ENCODE measurements at places on chromosomes 11 and 22.
A peak's percentile ranks its signal among the peaks of the same experiment; 100 is the strongest.

- no peak for DNase-seq
These were observed 52.6 kb downstream of the SWAP70 start for GRCh38 chr11:9716275-9717039.

- no peak for DNase-seq
These were observed 86.1 kb downstream of the GRIA4 start for GRCh38 chr11:105696000-105696399.

GRCh38 chr11:117744471-117745150 is 52.4 kb downstream of the DSCAML1 start:
- DNase-seq = no peak

DNA sequence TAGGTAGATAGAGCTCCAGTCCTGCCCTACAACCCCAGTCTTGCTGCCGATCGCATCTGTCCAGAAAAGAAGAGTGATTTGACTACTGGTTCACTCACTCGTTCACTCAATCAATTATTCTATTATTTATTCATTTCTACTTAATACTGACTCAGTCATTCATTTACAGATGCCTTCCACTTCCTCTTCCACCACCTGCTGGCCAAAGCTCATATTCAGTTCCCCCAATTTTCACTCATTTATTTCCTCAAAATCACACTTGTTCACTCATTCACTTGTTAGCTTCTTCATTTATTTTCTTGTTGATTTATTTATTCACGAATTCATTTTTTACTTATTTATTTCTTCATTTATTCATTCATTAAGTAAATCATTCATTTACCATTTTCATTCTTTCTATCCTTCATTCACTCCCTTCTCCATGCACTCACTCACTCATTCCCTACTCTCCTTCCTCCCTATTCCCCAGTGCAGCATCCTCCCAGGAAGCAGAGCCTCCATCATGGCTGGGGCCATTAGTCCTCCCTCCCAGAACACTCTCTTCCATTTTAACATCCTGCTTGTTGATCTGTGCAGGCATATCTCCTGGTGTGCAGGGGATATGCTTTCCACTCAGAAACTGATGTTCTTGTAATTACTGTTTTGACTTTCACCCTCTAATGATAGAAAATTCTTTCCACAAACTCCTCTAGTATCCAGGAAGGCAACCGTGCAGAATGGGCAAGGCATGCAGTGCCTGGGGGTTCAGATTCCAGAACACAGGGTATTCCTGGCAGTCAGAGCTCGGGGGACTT is 281.0 kb downstream of the TENM4 start:
- no peak for DNase-seq

- no peak for DNase-seq
These were observed 798.4 kb upstream of the TENM4 start for GRCh38 chr11:80239217-80239616.

- peak; percentile 45 for DNase-seq
These were observed 7.2 kb downstream of the AHNAK start for GRCh38 chr11:62539238-62539925.

- DNase-seq = no peak
These were observed 7.8 kb downstream of the YPEL1 start for GRCh38 chr22:21727768-21728167.

- no peak for DNase-seq
These were observed 5.0 kb downstream of the FTH1 start for GRCh38 chr11:61962213-61963015.

- DNase-seq = no peak
These were observed 89.6 kb downstream of the C11orf87 start for GRCh38 chr11:109511598-109511997.

GRCh38 chr11:85748455-85748891 is 62.5 kb downstream of the SYTL2 start:
- DNase-seq = no peak

GRCh38 chr11:13717331-13717730 is 48.9 kb downstream of the FAR1 start:
- DNase-seq = no peak

GRCh38 chr11:13465909-13466371 is 2.9 kb upstream of the BTBD10 start:
- no peak for DNase-seq

GRCh38 chr22:39856588-39856987 is 37.0 kb downstream of the ENTHD1 start:
- no peak for DNase-seq

GRCh38 chr11:47233989-47234668 is 14.5 kb downstream of the ACP2 start:
- DNase-seq = no peak

- DNase-seq = no peak
These were observed 112.7 kb upstream of the OR4B1 start for GRCh38 chr11:48103621-48104567.

DNA sequence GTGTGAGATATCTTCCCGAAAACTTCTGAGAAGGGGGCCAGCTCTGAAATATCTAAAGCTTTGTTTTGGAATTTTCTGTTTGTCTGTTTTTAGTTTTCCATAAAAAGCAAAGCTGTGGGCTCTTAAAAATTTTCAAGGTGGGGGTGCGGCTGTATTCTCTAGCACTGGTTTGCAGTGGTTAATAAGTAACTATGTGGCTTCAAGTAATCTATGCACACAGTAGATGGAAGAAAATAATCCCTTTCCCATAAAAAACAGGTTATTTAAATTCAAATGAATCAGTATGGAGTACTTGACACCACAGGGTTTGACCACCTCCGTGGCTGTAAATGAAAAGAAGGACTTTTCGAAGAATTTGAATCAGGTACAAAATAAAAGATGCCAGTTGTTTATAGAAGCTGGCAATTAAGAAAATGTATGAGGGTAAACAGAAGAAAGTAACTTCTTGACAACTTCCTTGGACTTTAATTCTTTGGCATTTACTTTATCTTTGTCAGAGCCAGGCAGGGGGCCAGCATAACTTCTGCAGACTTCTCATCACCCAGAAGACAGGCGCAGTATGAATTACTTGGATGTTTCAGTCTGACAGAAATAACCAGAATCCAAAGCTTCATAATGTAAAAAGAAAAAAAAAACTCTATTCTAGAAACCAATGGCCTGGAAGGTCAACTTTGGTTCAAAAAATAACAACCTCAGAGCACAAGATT is 981.0 kb downstream of the DLG2 start:
- no peak for DNase-seq

DNA sequence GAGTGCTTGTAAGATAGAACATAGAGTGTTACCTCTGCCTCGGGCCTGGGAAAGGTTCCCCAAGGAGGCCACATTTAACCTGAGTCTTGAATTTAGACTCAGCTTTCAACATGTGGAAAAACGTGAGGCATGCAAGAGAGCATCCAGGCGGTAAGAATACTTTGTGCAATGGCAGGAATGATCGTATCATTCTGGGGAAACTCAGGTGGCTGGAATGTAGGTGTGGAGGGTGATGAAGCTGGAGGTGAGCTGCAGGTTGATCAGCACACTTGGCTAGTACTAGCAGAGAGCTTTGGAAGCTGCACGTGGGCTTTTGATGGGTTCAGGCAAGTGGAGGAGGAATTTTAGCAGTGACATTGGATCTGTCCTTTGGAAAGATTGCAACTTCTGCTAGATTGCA is 270.3 kb upstream of the RAG2 start:
- no peak for DNase-seq

- DNase-seq = no peak
These were observed 301.3 kb upstream of the TENM4 start for GRCh38 chr11:79742176-79742575.

DNA sequence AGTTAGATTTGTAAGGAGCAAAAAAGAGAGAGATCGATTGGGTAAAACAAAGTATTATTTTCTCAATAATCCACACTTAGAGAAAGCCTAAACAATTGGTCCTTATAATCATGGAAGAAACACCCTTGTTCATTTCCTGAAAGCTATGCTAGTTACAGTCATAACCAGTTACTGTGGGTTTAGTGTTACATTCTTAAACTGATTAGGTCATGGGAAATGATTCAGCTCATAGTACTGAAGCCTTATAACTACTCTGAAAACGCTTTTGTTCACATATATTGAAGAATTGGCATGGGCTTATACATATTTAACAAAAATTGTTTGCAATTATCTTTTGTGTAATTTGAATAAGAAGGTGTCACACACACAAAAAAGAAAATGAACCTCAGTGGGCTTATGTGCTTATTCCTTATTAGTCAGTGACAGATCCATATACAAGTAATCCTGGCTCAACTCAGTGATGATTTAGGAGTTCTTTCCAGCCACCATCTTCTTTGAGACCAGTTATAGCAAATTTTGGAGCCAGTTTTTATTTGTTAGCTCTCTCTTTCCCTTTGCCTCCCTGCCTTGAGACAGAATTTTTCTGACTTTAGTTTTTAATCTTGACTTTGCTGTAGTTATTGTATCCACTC is 198.5 kb upstream of the CTSC start:
- DNase-seq = no peak

- DNase-seq = no peak
These were observed 14.9 kb downstream of the USP47 start for GRCh38 chr11:11856638-11857037.

- DNase-seq = no peak
These were observed at the start of gene CASP5 for GRCh38 chr11:105023003-105023402. TSS of gene CASP5 (minus strand) at chr11:105023168. CDS start at chr11:105023136, 32 bp downstream.
